ENCODE measurements at places on chromosomes 12 and 14.
A peak's percentile ranks its signal among the peaks of the same experiment; 100 is the strongest.

DNA sequence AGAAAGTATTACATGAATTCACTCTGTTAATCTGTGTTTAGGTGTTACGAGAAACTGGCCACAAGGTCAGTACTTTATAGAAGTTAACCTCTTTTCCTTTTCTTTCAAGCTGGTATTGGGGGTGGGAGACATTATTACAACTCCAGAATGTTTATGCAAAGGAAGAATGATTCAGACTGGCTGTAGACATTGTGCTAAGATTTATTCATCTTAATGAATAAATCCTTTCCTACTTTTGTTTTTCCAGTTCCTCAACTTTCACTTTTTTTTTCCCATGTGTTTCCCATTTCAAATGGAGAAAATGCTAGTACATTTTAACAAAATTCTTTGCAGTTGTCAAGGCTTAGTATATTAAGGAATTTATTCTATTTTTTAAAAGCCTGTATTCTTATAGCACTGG lies 1.3 kb downstream of the OTOGL start:
- DNase-seq, result no peak

- no peak for DNase-seq
Observed at GRCh38 chr12:86052921-86053320, 178.8 kb downstream of the NTS start.

GRCh38 chr14:24632761-24633160 lies 1.2 kb downstream of the GZMB start:
- no peak for DNase-seq

- no peak for DNase-seq
Observed at GRCh38 chr12:89354612-89355067, 2.3 kb upstream of the DUSP6 start.

- DNase-seq, result no peak
Observed at GRCh38 chr12:110012137-110012536, 12.9 kb downstream of the ANKRD13A start.

DNA sequence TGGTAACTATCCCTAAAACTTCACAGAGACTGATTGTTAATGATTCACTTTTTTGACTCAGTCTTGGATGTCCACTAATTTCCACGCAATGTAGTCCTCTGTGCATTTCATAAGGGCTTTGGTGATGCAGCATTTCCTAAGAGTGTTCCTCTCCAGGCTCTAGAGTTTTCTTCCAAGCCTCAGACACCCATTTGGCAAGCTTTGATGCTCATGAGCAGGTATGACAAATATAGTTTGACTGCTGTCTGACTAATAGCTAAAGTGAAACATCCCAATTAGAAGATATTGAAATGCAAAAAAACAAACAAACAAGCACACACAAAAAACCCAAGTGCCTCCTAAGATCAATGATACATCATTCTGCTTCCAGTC lies 1.5 kb upstream of the VAMP1 start:
- DNase-seq, result no peak

DNA sequence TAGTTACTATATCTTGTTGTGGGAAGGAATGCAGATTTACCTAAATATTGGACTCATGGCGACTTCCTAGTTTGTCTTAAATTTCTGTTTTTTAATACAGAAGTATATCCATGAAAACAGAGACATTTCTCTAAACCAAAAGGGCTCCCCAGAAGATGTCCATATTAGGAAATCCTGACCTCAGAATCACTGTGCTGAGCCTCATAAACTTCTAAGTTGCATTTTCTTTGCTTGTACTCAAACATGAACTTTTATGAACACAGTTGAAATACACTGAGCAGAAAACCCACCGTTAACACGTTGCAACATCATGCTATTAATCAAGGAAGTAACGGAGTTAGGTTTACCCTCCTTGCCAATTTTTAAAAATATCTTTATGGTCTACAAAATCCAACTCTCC lies 42.9 kb upstream of the NR2C1 start:
- DNase-seq, result no peak

DNA sequence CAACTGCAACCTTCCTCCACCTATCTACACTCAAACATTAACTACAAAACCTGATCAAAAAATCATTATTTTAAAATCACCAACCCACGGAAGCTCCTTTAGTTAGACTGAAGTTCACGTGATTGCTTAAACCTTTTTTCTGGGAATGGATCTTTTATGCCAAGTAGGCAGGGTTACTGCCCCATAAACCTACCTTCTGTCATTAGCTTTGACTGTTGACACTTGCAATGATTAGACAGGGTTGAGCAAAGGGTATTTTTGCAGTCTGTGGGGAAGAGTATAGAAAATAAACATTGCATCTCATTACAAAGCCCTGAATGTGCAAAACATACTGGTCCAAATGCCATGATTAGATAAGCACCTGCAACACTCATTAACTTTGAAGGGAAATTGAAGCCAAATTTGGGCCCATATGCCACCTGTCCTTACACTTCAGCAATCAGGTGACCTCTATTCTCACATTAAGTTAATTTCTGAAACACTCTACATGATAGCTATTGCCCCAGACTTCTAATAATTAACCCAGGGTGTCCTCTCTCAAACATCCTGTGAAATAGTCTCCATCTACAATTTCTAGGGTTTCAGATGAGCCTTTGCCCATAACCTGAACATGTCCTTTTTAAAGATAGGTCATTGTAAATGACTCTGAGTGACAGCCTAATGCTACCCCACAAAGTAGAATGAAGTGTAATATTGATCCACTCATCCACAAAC lies 156.0 kb upstream of the PLEKHG7 start:
- DNase-seq, result no peak

DNA sequence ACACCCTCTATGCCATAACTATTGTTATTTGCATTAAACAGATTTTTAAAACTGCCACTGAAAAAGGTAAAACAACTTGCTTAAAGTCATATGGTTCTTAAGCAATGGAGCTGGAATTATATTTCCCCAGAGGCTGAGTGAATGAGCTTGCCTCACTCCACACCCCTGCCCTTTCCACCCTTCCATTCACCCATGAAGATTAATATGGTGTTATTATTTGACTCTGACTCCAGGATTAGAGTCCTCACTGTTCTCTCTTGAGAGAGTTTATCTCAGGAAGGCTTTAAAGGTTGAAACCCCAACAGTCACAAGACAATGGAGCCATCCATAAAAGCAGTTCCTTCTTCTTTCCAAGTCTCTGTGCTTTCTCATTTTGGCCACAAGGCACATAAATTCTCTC lies 84.9 kb downstream of the RTN1 start:
- no peak for DNase-seq

DNA sequence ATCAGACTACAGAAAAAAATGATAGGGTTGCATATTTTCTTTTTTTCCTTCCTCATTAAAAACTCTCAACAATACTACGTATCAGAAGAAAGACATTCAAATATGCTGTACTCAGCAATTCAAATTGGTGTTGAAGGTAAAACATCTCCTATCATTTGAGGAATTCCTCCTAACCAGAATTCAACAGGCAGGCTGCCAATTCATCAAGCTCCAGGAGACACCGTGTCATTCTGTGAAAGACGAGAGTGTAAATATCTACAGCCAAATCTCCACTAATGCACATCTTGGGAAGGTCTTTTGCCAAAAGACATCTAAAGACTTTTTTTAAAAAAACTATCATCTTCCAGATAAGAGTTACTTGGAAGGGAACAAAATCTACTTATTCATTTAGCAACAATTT lies 26.6 kb downstream of the NT5DC3 start:
- no peak for DNase-seq

DNA sequence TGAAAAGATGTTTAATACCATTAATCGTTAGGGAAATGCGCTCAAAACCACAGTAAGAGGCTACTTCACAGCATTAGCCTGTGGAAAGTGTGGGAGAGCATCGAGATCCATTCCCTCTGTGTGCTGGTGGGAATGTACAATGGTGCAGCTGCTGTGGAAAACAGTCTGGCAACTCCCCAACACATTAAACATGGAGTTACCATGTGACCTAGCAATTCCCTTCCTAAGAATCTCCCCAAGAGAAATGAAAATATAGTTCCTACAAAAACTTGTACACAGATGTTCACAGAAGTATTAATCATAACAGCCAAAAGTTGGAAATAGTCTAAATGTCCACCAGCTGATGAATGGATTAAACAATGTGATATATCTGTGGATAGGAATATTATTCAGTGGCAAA lies 23.8 kb downstream of the MLXIP start:
- no peak for DNase-seq

DNA sequence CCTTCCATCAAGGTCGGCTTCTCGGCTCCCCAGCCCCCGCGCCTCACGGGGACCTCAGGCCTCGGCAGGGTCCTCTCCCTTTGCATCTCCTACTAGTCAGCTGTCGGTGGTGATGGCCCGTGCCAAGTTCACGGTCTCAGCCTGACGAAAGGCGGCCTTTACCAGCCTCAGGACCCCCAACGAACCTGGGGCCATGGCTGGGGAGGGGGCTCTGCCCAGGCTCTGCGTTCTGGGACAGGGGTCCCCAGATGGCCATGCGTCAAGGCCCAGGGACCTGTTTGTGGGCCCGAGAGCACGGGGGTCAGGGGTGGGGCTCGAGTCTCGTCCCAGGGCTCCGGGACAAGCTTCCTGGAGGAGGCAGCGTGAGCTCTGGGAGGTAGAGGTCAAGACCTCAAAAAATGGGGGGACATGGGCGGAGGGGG lies 32.8 kb upstream of the DEGS2 start:
- DNase-seq, result no peak

- no peak for DNase-seq
Observed at GRCh38 chr14:21185491-21185890, 29.6 kb upstream of the OR5AU1 start.

DNA sequence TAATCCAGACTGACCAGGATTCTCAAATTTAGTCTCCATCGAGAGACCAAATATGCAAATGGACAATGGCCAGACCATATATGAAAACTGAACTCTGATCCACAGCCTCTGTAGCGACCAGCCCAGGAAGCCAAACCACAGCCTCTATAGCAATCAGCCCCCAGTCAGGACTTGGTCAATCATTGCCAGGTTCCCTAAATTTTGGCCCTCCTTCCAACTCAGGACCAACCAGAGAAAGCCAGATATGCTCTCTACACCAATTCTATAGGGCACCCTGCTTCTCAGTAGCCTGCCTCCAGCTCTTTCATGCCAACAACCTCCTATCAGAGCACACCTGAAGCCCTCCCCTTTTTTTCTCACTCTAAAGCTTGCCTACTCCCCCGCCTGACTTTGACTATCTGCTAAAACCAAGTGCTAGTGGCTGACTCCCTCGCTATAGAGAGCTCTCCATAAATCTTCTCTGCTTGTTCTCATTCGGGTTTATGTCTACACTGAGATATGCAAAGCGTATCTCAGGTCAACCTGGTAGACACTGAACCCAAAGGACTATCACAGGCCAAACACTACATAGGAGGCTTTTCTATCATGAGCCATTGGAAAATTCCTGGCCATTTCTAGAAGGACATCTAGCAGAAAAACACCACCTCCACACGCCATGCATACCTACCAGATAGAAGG lies 110.5 kb upstream of the FUT8 start:
- no peak for DNase-seq

DNA sequence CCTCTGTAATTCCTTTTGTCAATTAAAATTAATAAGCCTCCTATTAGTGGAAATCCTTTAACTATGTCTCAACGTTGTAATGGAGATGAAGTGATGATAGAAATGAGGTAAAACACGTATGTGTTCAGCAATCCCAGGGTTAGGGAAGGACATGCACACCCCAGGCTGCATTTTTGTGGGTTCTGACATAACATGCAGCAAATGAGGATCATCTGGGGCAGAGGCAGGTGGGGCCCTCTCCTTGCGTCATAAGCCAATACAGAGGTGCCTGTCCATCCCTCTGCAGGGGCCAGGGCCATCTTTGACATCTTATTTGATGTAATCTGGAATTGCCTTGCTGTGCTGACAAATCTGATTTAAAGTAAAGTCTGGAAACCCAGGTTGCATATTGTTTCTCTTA lies 73.2 kb downstream of the MYRFL start:
- DNase-seq, result peak; percentile 16

DNA sequence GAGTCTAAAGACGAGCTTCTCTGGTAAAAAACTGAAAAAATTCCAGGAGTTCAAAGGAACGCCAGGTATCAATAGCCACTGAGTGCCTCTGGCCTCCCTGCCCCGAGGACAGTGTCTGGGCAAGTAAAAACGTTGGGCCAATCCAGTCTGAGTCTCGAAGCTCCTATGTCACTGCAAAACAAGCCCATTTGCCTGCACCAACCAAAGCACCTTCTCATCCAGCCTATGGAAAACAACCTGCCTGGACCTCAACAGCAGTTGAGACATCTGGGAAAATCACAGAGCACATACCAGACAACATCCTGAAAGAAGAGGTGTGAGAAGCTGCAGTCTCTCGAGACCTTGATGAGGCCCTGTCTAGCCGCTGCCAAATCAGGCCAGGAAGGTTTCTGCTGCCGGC lies 56.6 kb downstream of the RNF34 start:
- no peak for DNase-seq

- no peak for DNase-seq
Observed at GRCh38 chr12:121894633-121895032, 6.0 kb downstream of the PSMD9 start.

GRCh38 chr12:66108386-66108785 lies 22.2 kb downstream of the LLPH start:
- no peak for DNase-seq

DNA sequence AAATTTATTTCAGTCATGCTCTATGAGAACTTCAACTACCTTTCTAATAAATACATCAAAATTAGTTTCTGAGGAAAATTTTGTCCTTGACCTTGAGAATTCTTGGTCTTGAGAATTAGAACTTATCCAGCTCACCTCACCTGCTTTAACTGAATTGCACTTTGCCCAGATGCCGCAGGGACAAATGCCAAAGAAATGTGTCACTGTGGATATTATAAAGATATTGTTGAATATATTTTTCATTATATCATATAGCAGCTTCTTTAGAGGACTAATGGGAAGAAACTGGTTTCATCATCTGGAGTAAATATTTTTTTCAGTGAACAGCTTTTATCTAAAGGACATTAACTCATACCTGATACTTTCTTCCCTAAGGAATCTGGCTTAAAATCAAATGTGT lies 54.1 kb downstream of the LRP6 start:
- no peak for DNase-seq

GRCh38 chr14:22384167-22384549 lies 204.9 kb downstream of the DAD1 start:
- no peak for DNase-seq

DNA sequence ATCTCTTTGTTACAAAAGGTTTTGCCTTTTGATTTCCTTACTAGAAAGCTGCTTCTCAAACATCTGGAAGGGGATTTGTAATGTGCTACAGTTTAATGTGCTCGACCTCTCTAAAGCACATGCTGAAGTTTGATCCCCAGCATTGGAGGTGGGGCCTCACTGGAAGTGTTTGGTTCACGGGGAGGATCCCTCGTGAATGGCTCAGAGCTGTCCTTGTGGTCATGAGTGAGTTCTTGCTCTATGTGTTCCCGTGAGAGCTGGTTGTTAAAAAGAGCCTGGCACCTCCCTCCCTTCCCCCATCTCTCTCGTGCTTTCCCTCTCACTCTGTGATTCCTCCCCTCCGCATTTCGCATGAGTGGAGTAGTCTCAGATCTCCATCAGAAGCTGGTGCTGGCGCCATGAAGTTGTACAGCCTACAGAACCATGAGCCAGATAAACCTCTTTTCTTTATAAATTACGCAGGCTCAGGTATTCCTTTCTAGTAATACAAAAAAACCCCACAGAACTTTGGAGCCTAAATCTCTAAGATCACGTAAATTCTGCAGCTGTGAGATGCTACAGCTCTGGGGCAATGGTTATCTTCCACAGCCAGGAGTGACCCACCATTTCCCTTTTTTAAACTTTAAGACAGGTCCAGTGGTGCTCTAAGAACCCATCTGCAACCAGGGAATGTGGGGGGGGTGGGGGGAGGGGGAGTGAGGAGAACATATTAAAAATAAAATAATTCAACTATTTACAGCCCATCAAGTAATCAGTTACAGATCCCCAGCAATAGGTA lies 214.4 kb downstream of the FOXN3 start:
- no peak for DNase-seq

- no peak for DNase-seq
Observed at GRCh38 chr12:42421844-42422779, 96.1 kb downstream of the PPHLN1 start.

Measured in urothelium cell line (cell line).